Activated CD4-positive, alpha-beta T cell treated with anti-CD3 and anti-CD28 coated beads for 36 hours (primary cell): ENCODE measurements at places on chromosomes 6 and 20. TPM values are rescaled to one million over a fixed set of nuclear protein-coding genes. Genes with fewer than 3 reads are reported as not detected.
A peak's percentile ranks its signal among the peaks of the same experiment; 100 is the strongest.

- peaks cover 45% of the 10 kb centered on the region for H3K4me1 ChIP-seq
- DNase-seq = no peak
- peak overlapping the region; percentile 38 for H3K4me3 ChIP-seq
- H3K27me3 ChIP-seq = no peaks in the 10 kb centered on the region
Measured at GRCh38 chr6:69816569-69816968, 19.8 kb upstream of the LMBRD1 start.

- no peaks in the 10 kb centered on the region for H3K36me3 ChIP-seq
- no peaks in the 10 kb centered on the region for H3K4me1 ChIP-seq
- no peak for DNase-seq
- no peak overlapping the region for H3K4me3 ChIP-seq
- H3K27ac ChIP-seq = no peak overlapping the region
Measured at GRCh38 chr6:56514395-56514794, 128.3 kb downstream of the DST start.

NKAIN2 gene
- total RNA-seq = not detected

DNA sequence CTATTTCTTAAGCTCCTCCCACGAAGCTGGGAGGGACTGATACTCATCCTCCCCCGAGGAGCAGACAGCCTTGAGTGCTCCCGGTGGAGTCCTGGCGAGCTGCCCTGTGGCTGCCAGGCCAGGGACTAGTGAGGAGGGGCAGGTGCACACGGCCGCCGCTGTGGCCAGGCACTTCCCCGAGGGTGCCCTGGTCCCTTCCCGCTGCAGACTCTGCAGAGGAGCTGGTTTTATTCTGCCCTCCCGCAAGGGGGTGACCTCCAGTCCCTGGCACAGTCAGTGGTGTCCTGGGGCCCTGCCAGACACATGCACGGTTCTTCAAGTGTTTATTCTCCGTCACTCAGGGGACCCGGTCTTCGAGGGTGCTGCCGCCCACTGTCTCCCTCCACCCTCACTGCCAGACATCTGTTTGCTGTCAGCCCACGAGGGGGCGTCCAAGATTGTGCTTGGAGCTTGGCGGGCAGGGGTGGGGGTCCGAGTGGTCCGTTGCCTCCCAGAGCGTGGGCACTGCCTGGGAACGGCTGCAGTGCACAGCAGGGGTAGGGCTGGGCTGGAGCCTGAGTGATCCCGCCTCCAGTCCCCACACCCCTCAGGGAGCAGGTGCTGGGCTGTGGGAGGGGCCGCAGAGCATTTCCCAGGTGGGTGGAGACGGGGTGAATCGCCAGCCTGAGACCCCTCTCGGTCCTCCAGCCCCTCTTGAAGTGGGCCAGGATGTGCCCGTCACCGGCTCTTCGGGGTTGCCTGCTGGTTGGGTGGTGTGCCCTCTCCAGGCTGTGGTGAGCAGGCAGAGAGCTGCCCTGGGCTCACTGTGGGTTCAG is 3.1 kb upstream of the CABLES2 start:
- H3K27me3 ChIP-seq = peaks cover 2% of the 10 kb centered on the region
- peaks cover 21% of the 10 kb centered on the region for H3K4me1 ChIP-seq
- H3K4me3 ChIP-seq = no peak overlapping the region
- no peak overlapping the region for H3K27ac ChIP-seq
- peak; percentile 67 for DNase-seq
- H3K36me3 ChIP-seq = no peaks in the 10 kb centered on the region

ADGRF5 gene
- total RNA-seq = not detected

DNA sequence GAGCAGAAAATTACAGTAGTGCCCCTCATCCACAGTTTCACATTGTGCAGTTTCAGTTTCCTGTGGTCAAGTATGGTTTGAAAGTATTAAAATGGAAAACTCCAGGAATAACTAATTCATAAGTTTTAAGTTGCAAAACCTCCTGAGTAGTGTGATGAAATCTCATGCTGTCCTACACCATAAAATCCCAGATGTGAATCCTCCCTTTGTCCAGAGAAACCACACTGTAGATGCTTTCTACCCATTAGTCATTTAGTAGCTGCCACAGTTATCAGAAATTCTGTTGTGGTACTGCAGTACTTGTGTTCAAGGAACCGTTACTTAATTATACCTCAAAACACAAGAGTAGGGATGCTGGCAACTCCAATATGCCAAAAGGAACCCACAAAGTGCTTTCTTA is 74.7 kb downstream of the PTCHD4 start:
- H3K4me3 ChIP-seq = no peak overlapping the region
- no peak for DNase-seq
- no peaks in the 10 kb centered on the region for H3K4me1 ChIP-seq
- H3K27ac ChIP-seq = no peak overlapping the region
- H3K27me3 ChIP-seq = no peaks in the 10 kb centered on the region
- H3K36me3 ChIP-seq = no peaks in the 10 kb centered on the region

GRCh38 chr6:156718647-156719394 is 58.4 kb upstream of the ARID1B start:
- H3K4me1 ChIP-seq = peaks cover 20% of the 10 kb centered on the region
- no peaks in the 10 kb centered on the region for H3K36me3 ChIP-seq
- H3K27me3 ChIP-seq = peaks cover 2% of the 10 kb centered on the region
- DNase-seq = no peak

DNA sequence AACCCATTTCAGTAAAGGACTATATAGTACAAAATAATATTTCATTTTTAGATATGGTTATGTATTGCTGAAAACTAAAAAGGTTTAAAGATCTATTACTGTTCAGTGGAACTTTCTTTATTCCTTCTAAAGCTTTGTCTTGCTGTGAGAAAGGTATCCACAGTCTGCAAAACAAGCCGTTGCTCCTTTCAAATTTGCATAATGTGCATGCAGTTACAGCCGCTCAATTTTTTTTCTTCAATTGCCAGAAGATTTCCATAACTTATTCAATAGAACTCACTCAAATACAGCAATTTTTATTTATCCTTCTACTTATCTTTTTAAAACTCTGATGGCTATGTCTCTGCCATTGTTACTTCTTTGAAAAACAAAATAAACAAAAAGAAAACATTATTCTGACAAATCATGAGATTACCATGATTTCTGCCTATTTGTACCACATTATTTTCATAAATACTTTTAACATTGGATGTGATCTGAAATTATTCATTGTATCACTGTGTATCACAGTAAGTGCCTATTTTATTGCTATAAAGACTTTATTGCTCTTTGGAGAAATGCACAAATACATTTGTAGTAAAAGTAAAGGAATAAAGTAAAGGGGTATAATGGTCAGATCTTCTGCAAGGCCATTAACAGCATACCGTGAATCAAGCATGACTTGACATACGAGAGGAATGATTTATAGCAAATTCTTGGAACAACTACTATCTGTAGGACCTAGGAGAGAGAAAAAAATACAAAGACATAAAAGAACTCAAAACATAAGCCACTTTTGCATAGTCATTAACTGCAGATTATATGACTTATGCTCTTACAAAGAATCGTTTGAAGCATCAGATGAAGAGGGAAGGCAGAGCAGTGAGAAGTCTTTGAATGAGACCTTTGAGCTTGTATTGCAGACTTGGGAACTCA is 29.6 kb upstream of the HBS1L start:
- peaks cover 44% of the 10 kb centered on the region for H3K4me1 ChIP-seq
- H3K27me3 ChIP-seq = no peaks in the 10 kb centered on the region
- no peak overlapping the region for H3K27ac ChIP-seq
- H3K36me3 ChIP-seq = peaks cover 7% of the 10 kb centered on the region

VSX1 gene
- total RNA-seq = not detected

- no peak overlapping the region for H3K4me3 ChIP-seq
- no peak for DNase-seq
- no peak overlapping the region for H3K27ac ChIP-seq
- no peaks in the 10 kb centered on the region for H3K4me1 ChIP-seq
- H3K27me3 ChIP-seq = no peaks in the 10 kb centered on the region
Measured at GRCh38 chr20:22908437-22908836, 126.7 kb upstream of the SSTR4 start.

IL22RA2 gene
- total RNA-seq = not detected

PLCB4 gene
- not detected for total RNA-seq

GRCh38 chr20:25549172-25549773 is 36.1 kb downstream of the NINL start:
- DNase-seq = no peak
- no peak overlapping the region for H3K4me3 ChIP-seq
- no peaks in the 10 kb centered on the region for H3K27me3 ChIP-seq

DNA sequence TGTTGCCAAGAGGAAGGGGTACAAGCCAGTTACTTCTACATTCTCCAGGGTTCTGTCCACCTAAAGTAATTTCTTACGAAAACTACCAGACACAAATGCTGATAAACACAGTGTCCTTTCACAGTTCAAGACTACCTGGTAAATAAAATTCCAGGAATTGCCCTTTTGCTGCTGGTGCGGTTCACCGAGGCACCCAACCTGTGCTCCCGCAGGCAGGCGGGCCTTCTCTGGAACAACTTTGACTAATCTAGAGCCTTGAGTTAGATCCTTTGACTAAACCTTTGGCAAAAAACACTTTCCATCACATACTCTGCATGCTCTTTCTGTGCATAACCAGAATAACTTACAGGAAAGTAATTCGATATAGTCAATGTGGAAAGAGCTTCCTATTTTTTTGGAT is 107.0 kb downstream of the HUS1B start:
- peaks cover 64% of the 10 kb centered on the region for H3K4me1 ChIP-seq
- peak overlapping the region; percentile 33 for H3K4me3 ChIP-seq
- peaks cover 45% of the 10 kb centered on the region for H3K36me3 ChIP-seq

- no peaks in the 10 kb centered on the region for H3K36me3 ChIP-seq
- H3K4me3 ChIP-seq = no peak overlapping the region
- H3K27me3 ChIP-seq = peaks cover 11% of the 10 kb centered on the region
- H3K27ac ChIP-seq = no peak overlapping the region
Measured at GRCh38 chr6:12483712-12484111, 193.6 kb downstream of the EDN1 start.
